ENCODE measurements at places on chromosomes 4 and X. TPM values are rescaled to one million over a fixed set of nuclear protein-coding genes. Genes with fewer than 3 reads are reported as not detected.

GRCh38 chr4:174674305-174674840 is 152.1 kb upstream of the HPGD start:
- no peak for DNase-seq

- no peak for DNase-seq
Observed at GRCh38 chr4:1205586-1206298, 33.4 kb upstream of the SPON2 start.

- DNase-seq = no peak
Observed at GRCh38 chr4:41748074-41748570, 403 bp downstream of the PHOX2B start.

DNA sequence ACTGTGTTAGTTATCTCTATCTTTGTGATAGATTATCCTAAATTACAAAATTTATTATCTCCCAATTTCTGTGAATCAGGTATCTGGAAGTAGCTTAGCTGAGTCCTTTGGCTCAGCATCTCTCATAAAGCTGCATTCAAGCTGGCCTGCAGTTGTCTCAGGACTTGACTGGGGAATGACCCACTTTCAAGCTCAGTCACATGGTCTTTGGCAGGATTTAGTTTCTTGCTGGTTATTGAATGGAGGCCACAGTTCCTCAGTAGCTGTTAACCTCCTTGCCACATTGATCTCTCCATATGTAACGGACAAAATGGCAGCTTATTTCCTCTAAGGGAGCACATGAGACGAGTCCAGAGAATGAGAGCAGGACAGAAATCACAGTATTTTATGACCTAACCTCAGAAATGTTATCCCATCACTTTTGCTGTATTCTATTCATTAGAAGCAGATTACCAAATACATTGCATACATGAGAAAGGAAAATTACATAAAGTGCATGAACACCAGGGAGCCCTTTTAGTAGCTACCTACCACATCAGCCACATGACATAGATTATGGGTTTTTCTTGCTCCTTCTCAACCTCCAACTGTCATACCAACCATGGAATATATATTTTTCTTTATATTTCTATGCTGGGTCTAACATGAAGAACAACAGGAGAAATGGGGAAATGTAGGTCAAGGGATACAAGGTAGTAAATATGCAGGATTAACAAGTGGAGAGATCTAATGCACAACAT is 730.1 kb downstream of the CCSER1 start:
- no peak for DNase-seq

DNA sequence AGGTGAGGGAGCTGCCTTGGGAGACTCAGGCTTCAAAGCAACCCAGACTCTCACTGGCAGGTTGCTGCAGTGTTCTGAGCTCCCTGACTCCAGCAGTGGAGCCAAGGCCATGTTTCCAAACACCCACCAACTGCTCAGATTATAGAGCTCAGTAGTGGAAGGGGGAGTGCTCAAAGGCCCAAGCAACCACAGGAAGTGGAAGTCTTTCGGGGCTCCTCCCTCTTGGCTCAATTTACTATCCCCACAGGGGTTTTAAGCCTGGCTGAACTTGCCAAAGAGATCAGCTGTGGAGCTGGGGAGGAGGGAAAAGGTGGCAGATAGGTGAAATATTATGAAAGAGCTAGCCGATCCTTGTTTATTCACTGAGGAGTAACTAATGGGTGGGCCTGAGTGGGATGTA is 82.5 kb downstream of the HPRT1 start:
- peak; percentile 57 for DNase-seq

The DKK2 gene
- total RNA-seq = 0.87 TPM

The MAGED4 gene
- 17.3 TPM for total RNA-seq

The CLNK gene
- not detected for total RNA-seq

The TECRL gene
- total RNA-seq = not detected

The PARM1 gene
- total RNA-seq = 3.4 TPM

The FGB gene
- 1.2 TPM for total RNA-seq

The SSX4 gene
- total RNA-seq = not detected
